ENCODE measurements at places on chromosomes 2 and 18.

GRCh38 chr2:149720615-149721014 lies 133.0 kb upstream of the MMADHC start:
- no peak for DNase-seq

DNA sequence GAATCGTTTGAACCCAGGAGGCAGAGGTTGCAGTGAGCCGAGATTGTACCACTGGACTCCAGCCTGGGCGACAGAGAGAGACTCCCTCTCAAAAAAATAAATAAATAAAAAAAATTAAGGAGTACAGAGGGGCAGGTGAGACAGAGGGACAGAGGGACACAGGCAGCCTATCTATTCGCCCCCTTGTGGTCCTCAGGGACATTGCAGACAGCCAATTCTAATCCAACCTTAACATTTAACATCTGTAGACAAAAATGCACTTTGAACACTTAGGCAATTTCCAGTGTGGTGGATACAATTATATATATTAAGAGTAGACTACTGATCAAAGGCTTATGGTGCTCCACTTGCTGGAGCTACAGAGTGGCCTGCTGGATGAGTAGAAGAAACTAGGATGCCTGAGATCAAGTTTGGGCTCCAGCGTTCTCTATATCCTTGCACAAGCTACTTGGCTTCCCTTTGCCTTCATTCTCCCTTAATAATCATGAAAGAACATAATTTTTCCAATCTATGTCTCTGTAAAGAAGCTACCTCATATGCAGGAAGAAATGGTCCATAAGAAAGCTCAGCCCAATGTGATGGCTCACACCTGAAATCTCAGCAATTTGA lies 8.2 kb upstream of the SMARCAL1 start:
- no peak for DNase-seq

DNA sequence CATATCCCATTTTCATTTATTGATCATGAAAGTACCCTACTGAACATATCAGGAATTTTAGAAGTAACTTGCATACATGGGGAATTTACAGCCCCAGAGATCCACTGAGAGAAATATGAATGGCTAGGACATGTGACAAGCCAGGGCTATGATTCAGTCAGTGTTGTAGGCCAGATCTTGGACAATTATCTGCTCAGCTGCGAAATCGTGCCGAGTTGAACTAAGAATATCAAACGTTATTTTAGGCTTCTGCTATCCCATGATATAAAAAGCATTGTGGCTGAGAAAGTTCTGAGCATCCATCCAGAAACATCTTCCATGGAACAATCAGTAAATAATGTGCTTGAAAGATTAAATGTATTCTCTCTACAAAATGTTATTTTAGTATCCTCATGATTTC lies 85.7 kb upstream of the UNC80 start:
- DNase-seq = no peak

DNA sequence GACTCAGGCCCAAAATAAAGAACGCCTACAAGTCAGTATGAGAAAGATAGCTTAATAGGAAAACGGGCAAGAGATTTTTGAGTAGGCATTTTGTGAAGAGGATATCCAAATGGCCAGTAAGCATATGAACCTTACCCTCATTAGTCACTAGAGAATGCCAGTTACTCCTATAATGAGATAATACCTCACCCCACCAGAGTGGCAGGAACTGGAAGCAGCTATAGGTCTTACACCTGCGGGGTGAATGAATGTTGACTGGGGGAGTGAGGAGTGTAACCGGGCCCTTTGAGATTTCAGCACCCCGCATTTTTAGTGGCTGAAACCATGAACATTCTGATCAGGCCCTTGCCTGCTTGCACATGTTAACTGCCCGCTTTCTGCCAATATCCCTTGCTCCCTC lies 7.5 kb upstream of the PTPN2 start:
- no peak for DNase-seq

- DNase-seq = no peak
These were observed 1359.7 kb upstream of the NRXN1 start for GRCh38 chr2:52391621-52392020.

DNA sequence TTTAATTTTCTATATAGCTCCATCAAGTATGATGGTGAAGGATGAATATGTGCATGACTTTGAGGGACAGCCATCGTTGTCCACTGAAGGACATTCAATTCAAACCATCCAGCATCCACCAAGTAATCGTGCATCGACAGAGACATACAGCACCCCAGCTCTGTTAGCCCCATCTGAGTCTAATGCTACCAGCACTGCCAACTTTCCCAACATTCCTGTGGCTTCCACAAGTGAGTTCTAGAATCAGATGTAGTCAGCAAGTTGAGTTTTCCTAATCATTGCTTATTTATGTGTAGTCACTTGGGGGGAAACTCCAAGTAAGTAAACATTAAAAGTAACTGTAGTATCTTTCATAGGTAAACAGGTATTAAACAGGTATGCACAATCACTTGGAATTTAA lies 24.8 kb downstream of the SMAD4 start:
- DNase-seq = no peak

GRCh38 chr2:63059793-63060471 lies 9.3 kb downstream of the OTX1 start:
- no peak for DNase-seq

GRCh38 chr18:57051657-57052044 lies 95.2 kb upstream of the BOD1L2 start:
- no peak for DNase-seq

- peak; percentile 23 for DNase-seq
These were observed 41.2 kb upstream of the DAPL1 start for GRCh38 chr2:158753641-158754611.

DNA sequence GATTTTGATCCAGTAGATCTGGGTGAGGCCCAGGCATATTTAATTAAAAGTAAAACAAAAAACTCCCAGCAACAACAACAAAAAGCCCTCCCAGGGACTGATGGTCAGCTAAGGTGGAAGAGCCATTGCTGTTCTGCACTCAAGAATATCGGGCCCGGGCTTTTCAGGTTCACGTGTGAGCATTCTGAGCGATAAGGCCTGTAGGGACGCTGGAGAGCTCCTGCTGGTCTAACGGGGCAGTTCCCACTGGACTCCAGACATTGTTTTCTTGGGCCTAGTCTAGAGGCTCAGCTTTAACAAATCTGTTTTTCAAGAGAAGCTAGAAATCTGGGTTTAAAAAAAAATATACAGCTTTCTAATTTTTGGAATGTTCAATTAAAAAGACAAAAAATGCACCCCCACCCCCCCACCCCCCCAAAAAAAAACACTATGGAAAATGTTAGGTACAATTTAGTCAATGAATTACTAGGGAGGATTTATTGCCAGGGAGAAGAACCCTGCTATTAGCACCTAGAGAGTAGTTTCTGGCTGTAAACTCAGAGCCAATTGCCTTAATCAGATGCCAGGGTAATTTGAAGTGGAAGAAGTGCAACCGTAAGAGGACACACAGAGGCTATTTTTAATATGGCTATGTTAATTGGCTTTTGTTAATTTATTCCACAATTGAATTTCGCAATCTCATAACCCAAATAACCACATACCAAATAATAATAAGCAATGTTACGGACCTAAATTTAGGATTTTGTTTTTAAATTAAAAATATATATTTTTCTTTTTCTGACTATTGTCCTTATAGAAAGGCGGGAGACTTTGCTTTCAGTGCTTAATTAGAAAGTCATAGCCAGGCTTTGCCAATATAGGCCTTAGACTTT lies 78.9 kb downstream of the MAP4K4 start:
- DNase-seq = no peak

GRCh38 chr18:46261799-46262198 lies 157.6 kb downstream of the HAUS1 start:
- DNase-seq = no peak

- no peak for DNase-seq
These were observed 222.9 kb upstream of the NCKAP5 start for GRCh38 chr2:133791191-133791590.

DNA sequence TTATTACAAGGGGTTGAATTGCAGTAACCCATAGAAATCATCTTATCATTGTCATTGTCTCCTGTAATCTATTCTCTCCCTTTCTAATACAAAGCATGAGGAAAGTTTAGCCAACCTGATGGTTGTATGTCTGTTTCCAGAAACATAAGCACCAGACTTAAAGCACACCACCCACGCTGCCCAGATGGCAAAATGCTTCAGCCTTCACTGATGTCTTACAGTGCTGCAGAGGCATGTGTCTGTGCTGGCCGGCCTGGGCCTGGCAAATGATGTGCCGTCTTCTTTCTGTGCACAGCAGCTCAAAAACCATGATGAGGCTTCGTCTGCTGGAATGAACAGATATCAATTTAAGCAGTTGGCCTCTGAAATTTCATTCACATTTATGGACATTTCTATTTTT lies 443.0 kb upstream of the RGPD4 start:
- DNase-seq = no peak

GRCh38 chr2:23524261-23524706 lies 139.3 kb downstream of the KLHL29 start:
- no peak for DNase-seq

DNA sequence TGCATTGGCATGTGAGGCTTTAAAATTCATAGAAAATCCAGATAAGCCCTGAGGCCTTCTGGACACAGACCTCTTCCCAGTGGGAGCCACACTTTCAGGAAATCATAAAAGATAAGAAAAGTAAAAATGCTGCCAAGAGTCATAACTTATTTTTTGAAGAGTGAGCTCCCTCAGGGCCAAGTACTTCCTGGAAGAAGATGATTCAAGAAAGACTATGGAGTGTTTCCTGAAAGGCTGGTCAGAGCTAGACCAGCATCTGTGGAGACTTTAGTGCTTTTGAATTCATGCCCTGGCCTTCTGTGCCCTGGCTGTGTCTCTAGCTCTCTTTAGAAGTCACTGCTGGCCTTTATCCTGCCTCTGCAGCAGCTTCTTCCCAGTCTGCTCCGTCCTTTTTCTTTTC lies 6.4 kb upstream of the XDH start:
- no peak for DNase-seq

DNA sequence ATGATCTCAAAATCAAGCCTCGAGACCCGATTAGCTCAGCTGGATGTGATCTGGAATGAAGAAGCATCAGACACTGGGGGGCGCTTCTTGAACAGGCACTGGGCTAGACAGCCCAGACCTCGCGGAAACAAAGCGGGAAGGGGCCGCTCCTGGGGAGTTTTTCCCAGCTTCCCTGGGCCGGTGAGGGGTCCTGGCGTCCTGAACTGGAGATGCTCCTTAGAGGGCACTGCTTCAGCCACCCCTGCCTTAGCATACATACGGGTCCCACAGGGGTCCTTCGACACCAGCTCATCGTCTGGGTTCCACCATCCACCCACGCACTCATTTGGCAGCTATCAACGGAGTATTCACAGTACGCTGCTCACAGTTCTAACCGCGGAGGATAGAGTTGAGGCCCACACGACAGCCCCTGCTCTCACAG lies 146.7 kb downstream of the TSN start:
- no peak for DNase-seq

- DNase-seq = no peak
These were observed 383.1 kb downstream of the GALR1 start for GRCh38 chr18:77632758-77633157.

DNA sequence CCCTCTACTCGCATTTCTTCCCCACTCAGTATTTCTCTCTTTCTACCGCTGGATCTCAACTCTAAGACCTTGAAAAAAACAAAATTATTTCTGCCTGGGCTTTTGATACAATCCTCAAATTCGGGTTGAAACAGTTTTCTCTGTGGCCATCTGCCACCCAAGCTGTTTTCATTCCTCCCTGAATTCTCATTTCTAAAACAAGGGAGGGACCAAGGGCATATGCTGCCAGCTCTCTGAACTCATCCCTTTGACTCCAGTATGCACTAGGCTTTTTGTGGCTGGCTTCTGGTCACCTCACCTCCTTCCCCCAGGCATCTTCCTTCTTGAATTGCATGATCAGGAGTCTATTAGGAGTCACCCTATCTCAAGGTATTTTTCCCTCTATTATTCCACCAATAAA lies 49.5 kb downstream of the CCDC148 start:
- DNase-seq = no peak

DNA sequence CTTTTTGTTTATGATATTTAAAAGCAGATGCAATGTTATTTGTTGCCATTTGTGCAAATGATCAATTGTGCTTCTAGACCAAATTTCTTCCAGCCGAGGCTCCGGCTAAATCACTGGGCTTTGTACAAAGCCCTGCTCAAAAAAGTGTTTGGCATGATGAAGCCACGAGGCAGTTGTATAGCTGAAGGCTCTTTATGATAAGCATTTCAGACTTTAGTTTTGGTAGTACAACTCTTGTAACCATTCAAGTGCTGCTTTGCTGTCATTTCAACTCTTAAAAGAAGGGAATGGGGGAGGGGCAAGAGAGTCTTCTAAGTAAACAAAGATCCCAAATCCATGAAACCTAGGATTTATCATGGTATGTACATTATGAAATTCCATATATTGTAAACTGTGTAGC lies 3.3 kb upstream of the ZNF532 start:
- no peak for DNase-seq

DNA sequence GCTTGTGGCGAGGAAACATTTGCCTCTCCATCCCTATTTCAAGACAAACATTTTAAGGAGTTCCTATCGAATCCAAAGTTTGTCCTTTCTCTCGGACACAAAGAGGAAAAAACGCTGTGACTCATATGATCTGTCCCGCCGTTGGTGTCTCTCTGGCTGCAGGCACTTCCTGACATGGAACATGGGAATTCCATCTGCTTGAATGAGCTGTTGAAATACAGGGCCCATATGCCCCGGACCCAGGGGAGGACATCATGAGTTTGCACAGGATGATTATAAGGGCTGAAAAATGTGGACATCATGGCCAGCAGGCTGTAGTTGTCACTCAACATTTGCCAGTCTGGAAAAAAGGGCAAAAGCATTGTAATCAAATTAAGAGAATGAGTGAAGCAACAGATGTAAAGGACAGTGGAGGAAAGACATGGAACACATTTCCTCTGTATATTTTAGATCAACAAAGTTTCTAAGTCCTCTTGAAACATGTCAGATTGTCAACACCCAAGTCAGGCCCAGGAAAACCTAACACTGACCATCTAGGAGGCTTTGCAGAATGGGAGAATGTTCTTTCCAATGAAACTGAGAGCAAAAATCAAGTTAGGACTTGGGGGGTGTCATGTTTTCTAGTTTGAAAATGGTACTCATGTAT lies 103.2 kb upstream of the SMIM21 start:
- no peak for DNase-seq

GRCh38 chr2:48504647-48505327 lies 25.2 kb upstream of the STON1 start:
- no peak for DNase-seq

- DNase-seq = no peak
These were observed 188.1 kb downstream of the TMEM18 start for GRCh38 chr2:489084-489483.

- DNase-seq = no peak
These were observed 296.8 kb upstream of the SLC39A10 start for GRCh38 chr2:195360242-195360641.

Data from progenitor cell of endocrine pancreas (in vitro differentiated cells).